T47D (cell line): ENCODE measurements at places on chromosomes 1 and 21.

- DNase-seq = no peak
Measured at GRCh38 chr1:172069534-172069933, 228.2 kb downstream of the DNM3 start.

DNA sequence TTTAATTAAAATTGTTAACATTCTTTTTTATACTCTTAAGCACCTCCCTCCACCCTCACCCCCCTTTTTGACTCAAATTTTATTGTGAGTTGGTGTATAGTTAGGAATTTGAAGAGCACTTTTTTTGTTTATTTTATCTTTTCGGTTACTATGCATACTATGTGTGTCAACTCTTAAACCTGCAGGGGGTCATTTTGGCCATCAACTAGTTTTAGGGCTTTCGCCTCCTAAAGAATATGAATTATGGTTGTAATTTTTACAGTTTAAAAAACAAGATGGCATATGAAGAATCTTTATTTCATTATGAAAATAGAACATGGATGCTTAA, 9.7 kb downstream of the BACH1 start:
- DNase-seq = no peak

DNA sequence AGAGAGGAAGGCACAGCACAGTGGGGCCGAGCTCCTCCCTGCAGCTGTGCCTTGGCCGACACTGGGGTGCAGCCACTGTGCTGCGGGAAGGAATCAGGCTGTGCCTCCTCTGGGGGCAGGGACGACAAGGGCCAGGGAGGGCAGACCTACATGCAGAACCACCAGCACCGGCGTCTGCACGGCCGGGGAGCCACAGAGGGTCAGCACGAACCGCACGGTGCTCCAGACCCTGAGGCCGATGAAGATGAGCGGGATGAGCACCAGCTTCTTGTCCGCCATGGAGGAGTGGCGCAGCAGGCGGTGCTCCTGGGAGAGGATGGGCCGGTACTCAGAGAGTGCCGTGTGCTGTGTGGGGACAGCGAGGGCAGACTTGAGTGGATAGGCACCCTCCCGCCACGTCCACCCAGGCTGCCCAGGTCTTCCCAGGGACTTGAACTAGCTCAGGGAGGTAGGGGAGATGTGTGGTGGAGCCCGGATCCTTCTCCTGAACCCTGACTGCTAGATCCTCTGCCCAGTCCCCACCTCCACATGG, 23.5 kb downstream of the GPR157 start:
- DNase-seq = no peak

GRCh38 chr1:111842411-111842810, 86.7 kb downstream of the DDX20 start:
- DNase-seq = no peak

- DNase-seq = no peak
Measured at GRCh38 chr1:91651661-91652071, 151.0 kb downstream of the CDC7 start.
